ENCODE measurements at places on chromosomes 7 and 10.
A peak's percentile ranks its signal among the peaks of the same experiment; 100 is the strongest.

DNA sequence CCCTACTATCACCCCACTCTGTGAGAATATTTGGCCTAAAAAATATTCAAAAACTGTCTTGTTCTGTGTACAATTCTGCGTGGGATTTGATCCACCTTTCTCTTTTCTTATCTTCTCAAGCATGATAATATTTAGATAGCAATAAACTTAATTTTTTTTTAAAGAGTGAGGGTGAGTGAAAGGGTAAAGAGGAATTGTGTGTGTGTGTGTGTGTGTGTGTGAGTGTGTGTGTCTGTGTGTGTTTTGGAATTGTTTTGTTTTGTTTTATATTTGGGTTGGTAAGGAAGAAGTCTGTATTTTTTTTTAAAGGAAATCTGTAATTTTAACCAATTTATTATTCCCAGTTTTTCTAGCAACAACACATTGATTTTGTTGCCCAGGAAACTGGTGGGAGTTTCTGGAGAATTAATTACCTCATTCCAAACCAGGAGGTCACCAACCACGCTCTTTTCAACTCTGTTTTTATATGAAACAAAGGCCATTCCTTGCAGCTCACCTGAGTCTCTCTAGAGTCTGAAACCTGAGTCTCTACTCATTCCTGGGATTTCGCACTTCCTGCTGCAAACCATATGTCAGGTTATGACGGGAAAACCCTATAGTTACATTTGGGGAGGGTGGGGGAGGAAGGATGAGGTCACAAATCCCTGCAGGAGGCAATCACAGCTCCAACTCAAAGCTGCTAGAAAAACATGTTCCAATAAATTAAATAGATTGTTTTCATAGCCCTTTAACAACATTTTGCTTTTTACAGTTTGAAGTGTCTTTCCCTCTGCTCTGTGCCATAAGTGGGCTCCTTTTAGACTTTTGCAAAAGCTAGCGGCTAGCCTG, 38.1 kb upstream of the XPNPEP1 start:
- DNase-seq: no peak

DNA sequence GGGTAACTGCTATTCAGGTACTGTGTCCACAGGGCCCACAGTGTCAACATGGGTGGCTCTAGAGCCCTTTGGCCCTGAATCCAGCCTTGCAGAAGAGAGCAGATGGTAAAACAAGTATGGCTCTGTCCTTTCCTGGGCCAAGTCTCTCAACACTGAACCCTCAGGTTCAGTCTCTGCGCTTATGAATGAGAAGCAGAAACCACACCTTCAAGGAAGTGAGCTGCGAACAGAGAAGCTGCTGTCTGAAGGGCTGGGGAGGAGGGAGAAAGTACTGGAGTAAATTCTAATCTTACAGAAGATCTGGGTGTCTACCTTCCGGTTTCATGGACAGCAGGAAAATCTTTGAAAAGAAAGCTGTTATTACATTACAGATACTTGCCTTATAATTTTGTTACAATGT, 4.1 kb downstream of the TBRG4 start:
- DNase-seq: no peak

GRCh38 chr7:138212314-138212713, 136.1 kb downstream of the AKR1D1 start:
- DNase-seq: no peak

DNA sequence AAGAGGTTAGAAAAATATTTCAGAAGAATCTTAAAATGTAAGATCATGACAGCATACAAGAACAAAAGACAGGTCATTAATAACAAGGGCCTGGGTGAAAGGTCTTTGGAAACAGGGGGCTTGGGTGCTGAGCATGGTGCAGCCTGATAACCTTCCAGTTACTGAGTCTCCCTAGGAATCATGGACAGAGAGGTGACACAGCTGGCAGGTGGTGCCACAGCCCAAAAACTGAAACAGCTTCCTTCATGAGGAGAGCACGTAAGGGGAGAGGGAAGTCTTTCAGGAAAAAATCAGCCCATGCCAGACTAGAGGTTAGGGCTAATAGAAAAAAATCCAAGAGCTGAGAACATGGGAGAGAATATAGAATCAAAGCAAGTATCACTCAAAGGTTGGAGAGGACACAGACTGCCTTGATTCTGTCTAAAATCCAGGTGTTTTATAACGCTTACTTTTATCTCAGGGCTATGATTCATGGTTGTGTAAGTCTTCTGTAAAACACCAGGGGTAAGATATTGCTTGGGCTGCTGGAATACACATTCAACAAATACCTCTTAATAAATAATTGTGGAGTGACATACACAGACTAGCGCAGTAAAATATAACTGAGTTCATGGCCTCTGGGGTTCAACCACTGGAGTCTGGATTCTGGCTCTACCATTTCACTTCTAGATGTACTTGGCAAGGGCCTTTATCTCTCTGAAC, 88.1 kb downstream of the SEMA3C start:
- no peak for DNase-seq

DNA sequence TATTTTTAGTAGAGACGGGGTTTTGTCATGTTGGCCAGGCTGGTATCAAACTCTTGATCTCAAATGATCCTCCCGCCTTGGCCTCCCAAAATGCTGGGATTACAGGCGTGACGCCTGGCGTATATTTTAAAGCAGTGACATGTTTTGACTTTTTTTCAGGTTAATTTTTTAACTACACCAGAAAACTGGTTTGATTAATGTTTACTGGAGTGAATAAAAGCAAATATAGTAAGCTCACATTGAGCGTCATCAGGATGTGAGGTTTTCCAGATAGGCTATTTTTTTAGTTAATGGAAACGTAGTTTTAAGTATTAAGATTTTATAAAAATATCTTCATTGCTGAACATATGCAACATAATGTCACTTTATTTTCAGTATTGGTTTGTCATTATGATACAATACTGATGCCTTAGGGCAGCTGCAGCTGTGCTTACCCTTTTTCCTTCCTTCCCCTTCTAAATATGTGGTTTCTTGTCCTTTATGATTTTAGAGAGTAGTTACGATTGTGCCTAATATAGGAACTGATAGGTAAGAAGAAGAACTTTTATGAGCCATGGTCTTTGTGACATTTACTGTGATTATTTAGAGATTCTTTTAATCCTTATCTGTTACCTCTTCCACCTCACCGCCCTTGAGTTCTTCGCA, 37.3 kb downstream of the TMEM60 start:
- DNase-seq: no peak

- no peak for DNase-seq
Measured at GRCh38 chr10:97144297-97144696, 41.5 kb downstream of the SLIT1 start.

DNA sequence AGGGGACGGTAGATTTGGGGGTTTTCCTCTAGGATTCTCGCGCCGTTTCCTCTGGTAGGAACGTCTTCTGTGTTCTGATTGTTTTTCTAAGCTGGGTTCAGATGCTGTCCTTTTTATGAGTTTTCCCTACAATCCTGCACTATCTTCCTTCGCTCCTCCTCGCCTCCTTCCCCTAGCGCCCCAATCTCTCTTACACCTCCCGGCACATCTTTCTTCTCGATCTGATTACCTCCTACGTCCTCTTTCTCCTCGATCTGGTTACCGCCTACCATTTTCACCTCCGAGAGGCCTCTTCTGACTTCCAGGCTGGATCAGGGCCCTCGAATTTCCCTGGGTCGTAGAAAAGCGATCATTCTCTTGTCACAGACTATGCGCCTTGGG, 413 bp downstream of the BUD31 start:
- DNase-seq: peak; percentile 8

DNA sequence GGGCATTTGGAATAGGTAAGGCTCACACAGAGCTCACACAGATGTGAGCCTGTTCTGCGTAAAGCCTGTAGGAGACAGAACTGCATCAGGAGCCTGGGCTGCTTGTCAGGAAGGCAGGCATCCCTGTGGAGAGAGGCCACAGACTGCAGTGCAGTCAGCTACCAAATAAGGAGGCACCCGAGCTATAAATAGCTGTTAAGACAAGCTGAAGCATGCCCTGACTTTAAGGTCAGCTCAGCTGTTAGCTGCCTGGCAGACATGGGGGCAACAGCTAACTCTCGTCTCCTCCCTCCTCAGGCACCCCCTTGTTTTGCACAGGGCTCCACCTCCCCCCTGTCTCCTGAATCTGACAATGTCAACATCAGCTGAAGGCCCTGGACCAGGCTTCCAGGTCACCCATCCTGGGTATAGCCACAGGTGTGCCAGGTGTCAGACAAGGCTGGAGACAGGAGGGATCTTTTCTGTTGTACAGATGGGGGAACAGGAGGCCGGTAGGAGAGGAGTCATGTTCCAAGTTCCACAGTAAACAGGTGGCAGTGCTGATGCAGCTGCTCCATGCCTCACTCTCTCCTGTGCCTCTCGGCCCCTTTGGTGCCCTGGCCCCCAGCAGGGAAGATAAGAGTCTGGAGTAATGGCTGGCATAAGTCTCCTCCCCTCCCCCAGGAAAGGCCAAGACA, 27.6 kb upstream of the MKRN1 start:
- DNase-seq: no peak

- DNase-seq: no peak
Measured at GRCh38 chr7:35430547-35431153, 176.8 kb upstream of the TBX20 start.

DNA sequence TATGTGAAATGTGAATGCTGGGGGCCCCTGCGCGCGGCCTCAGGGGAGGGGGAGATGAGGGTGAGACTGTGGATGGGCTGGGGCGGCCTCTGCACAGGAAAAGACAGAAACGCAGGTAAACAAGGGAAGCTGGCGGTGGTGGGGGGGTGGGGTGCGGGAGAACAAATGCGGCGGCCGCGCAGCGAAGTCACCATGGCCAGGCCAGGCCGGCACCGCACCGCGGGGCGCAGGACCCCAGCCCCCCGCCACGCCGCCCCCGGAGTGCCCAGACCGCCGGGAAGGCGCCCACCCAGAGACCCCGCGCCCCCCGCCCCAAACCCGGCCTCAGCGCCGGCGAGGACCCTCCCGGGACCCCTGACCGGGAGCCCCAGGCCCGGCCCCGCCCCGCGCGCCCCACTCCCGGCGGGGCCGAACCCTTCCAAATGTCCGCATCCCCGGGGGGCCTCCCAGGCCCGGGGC, 14.5 kb upstream of the DNAAF5 start:
- no peak for DNase-seq

- no peak for DNase-seq
Measured at GRCh38 chr10:43090188-43090587, 13.3 kb downstream of the RET start.

GRCh38 chr7:115674467-115675024, 356.0 kb downstream of the TFEC start:
- no peak for DNase-seq

GRCh38 chr10:97128039-97128492, 57.7 kb downstream of the SLIT1 start:
- DNase-seq: no peak

GRCh38 chr7:155660059-155660757, 15.7 kb downstream of the RBM33 start:
- peak; percentile 58 for DNase-seq

GRCh38 chr10:64113792-64114191, 592.6 kb downstream of the REEP3 start:
- DNase-seq: no peak

GRCh38 chr7:20229646-20230500, 12.7 kb upstream of the MACC1 start:
- DNase-seq: peak; percentile 88

DNA sequence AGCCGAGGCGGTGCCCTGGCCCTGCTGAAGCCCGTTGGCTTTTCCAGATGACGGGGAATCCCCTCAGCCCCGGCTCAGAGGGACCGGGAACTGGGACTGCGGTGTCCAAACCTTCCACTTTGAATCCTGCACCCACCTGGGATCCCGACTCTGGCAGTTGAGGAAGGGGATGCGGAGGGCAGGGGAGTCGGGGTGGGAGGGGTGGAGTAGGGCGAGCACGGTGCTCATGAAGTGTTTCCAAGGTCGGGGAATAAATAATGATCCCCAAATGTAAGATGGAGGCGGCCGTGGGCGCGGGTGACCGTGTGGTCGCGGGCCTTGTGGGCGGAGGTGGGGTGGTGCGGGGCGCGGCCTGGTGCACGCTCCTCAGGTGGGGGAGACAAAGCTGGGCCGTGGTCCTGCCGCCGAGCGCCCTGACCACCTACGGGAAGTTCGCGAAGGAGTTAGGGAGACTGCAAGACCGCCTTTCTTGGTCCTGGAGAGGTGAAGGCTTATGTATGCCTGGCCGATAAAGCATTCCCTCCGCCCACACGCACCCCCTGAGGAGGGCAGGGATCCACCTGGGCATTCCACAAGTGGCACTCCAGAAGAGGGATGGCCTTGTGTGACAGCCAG, 1.4 kb downstream of the MTURN start:
- DNase-seq: no peak

DNA sequence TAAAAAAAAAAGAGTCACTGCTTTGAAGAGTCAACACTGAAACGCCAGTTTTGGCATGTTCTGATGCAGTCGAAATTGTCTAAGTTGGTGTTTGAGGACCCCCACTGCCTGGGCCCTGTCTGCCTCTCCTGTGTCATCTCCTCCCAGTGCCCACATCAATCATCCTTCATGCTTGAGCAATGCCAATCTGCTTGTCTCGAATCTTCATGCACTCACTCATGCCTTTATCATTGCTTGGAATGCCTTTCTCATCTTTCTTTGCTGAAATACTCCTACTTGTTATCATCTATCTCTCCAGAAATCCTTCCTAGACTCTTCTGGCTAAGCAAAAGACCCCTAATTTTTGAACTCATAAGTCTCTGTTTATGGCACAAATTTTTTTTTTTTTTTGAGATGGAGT, 42.1 kb upstream of the PLPP4 start:
- no peak for DNase-seq

DNA sequence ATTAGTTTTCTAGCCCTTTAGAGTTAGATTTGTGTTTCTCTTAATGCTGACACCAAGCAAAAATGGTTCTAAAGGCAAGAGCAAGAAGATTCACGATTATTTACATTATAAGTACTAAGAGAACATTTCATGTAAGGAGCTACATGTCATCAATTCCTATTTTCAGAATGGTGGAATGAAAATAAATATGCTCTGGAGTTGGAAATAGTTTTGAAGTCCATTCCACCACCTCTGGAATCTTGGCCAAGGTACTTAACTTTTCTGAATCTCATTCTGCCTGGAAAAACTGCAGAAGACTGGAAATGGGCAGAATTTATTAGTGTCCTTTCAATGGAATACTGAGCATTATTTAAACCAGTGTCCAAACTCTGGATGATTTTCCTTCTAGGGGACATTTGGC, 125.1 kb upstream of the RAB11FIP2 start:
- DNase-seq: no peak

GRCh38 chr7:157876469-157877285, 539.9 kb downstream of the DNAJB6 start:
- no peak for DNase-seq

GRCh38 chr10:48802611-48803071, 118.0 kb downstream of the WDFY4 start:
- no peak for DNase-seq

DNA sequence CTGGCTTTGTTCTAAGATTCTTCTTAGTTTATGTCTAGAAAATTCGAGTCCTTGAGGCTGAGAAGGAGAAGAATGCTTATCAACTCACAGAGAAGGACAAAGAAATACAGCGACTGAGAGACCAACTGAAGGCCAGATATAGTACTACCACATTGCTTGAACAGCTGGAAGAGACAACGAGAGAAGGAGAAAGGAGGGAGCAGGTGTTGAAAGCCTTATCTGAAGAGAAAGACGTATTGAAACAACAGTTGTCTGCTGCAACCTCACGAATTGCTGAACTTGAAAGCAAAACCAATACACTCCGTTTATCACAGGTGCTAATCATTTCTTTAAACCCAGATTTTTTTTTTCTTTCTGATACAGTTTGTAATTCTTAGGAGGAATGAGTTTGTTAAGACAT, 6.7 kb downstream of the CEP55 start:
- DNase-seq: no peak

GRCh38 chr7:138610671-138611170, 90.4 kb downstream of the SVOPL start:
- DNase-seq: no peak

GRCh38 chr7:47711776-47712175, 129.9 kb upstream of the TNS3 start:
- no peak for DNase-seq

Data from suppressor macrophage treated with lipopolysaccharide for 4 hours (primary cell).